ENCODE measurements at places on chromosomes 2 and 18.
A peak's percentile ranks its signal among the peaks of the same experiment; 100 is the strongest.

- no peak for DNase-seq
Measured at GRCh38 chr18:52615321-52615720, 275.3 kb downstream of the DCC start.

DNA sequence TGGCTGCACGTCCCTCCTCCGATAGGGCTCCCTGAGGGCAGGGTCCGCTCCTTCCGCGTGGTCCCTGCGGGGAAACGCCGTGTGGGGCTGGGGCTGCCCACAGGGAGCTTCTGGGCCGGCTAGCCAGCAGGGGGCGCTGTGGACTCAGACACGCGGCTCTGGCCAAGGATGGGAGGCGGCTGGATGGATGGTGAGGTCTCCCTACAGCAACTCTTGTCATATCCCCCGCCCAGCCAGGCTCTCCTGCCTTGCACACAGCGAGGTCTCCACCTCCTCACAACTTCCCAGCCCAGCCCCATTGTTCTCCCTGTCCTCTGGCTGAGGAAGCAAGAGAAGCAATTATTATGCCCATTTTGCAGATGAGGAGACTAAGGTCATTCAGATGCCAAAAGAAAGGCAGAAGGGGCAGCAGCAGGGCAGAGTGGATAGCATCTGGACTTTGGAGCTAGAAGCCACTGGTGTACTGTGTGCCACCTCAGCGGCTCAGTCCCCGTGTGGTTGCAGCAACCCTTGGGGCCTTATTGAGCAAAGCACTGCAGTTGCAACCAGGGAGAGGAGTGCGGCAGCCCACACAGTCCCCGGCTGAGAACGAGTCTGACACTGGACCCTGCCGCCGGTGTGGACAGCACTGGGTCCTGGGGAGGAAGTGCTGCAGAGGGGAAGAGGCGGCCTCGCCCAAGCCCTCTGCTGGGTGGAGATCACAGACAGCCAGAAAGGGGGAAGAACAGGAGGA lies 99.0 kb downstream of the ZFP36L2 start:
- peak; percentile 33 for DNase-seq

- DNase-seq, result no peak
Measured at GRCh38 chr18:10950876-10951630, 198.3 kb downstream of the PIEZO2 start.

- DNase-seq, result no peak
Measured at GRCh38 chr18:71021030-71021362, 732.2 kb downstream of the SOCS6 start.

GRCh38 chr2:128275498-128276045 lies 43.1 kb downstream of the HS6ST1 start:
- no peak for DNase-seq

GRCh38 chr2:14313341-14313740 lies 319.2 kb upstream of the LRATD1 start:
- no peak for DNase-seq

GRCh38 chr2:151544449-151544848 lies 134.7 kb downstream of the RIF1 start:
- DNase-seq, result no peak

GRCh38 chr2:28586867-28587266 lies 91.0 kb downstream of the PLB1 start:
- no peak for DNase-seq

- DNase-seq, result no peak
Measured at GRCh38 chr2:113098041-113098440, 29.4 kb upstream of the IL1RN start.

DNA sequence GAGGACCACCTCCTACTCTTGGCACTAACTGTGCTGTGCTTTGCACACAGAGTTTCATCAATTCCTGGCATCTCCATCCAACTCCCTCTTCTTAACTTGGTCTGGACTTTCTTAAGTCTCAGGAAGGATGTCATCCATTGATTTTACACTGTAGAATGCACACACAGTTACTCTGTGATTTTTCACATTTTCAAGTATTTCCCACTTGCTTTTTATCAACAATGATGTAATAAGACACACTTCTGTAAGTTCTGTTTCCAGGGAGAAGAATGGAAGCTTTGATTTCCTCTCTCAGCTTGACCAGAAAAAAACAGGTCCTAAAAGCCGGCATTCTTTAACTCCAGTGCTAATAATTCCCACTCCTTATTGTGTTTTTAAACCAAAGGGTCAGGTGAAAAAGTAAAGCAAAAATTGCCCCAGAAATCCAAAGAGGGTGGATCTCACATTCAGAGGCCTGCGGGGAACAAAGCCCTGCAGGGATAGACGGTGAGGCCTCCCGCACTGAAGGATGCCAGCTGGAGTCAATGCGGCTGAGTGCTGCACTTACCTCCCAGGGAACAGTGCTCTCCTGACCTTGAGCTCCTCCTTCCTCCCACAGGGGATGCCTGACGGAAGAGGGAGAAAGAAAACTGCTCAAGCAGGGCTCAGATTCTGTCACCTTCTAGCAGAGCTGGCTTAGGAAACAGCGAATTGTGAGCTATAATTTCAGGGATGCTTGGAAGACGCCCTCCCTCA lies 83.1 kb downstream of the PDCL3 start:
- DNase-seq, result no peak

DNA sequence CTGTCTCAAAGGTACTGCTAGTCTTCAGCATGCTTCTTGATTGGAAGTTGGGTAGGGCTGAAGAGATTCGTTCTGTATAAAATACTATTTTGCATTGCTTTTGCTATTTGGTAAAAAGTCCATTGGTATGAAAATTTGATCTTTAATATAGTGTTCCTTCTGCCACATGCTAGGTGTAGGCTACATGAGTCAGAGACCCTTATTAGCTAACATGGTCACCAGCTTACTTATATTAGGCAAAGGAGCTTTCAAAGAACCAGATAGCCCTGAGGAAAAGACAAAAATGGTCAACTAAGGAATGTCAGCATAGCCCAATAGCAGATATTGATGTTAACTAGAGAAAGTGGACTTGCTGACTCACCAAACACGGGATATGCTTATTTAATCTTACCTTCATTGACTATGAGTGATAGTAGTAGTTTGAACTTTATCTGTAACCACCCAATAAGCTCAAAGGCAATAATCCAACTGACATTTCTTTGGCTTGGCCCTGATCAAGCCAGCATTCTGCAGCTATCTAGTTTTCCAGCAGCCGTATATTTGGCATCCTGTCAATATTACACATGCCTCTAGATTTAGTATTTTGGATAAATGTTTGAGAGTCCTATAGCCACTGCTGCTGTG lies 110.0 kb downstream of the TPGS2 start:
- DNase-seq, result no peak

All from HCT116 (cell line).